ENCODE measurements at places on chromosomes 11 and 22. TPM values are rescaled to one million over a fixed set of nuclear protein-coding genes. Genes with fewer than 3 reads are reported as not detected.

KDM4E gene
- not detected for total RNA-seq

E2F8 gene
- 0.36 TPM for total RNA-seq

ST14 gene
- total RNA-seq: under 0.01 TPM

MDK gene
- 27.7 TPM for total RNA-seq

GRCh38 chr11:46920755-46921154 lies 2.4 kb upstream of the LRP4 start:
- DNase-seq: peak; percentile 98

DNA sequence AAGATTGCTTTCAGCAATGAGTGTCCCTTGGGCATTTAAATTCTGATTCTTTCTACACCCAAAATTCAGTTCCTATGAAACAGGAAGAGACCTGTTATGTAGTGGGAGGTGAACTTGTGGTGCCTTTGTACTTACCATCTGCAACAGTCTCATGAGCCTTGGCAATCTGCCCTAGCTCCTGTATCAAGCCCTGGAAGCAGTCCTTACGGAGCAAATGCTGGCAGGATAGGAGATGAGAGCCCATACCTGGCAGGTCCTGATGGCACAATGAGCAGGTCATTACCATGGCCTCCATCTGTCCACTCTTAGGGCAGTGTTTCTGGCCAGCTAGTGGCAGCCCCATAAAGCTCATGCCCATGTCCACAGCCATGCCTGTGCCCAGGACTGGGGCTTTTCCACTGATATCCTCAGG lies 10.8 kb downstream of the TRIM66 start:
- no peak for DNase-seq

DNA sequence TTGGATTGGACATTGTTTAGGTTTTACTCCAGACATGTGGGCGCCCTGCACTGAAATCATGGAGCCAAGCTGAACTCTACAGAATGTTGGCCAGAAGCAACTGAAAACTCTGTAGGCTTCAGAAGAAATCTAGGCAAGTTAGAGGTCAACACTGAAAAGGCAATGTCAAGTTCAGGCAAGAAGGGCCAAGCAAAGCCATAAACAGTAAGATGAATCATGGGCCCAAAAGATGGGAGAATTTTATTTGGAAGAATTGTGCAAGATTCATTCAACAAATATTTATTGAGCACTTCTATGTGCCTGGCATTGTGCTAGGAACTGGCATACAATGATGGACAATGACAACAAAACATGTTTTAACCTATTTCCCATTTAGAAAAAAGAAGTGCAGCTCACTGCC lies 10.9 kb downstream of the HOATZ start:
- no peak for DNase-seq

All from osteoblast (primary cell).